ENCODE measurements at places on chromosomes 2 and 18. TPM values are rescaled to one million over a fixed set of nuclear protein-coding genes. Genes with fewer than 3 reads are reported as not detected.

GRCh38 chr2:134445985-134446382, 192.1 kb downstream of the MGAT5 start:
- DNase-seq, result no peak

DNA sequence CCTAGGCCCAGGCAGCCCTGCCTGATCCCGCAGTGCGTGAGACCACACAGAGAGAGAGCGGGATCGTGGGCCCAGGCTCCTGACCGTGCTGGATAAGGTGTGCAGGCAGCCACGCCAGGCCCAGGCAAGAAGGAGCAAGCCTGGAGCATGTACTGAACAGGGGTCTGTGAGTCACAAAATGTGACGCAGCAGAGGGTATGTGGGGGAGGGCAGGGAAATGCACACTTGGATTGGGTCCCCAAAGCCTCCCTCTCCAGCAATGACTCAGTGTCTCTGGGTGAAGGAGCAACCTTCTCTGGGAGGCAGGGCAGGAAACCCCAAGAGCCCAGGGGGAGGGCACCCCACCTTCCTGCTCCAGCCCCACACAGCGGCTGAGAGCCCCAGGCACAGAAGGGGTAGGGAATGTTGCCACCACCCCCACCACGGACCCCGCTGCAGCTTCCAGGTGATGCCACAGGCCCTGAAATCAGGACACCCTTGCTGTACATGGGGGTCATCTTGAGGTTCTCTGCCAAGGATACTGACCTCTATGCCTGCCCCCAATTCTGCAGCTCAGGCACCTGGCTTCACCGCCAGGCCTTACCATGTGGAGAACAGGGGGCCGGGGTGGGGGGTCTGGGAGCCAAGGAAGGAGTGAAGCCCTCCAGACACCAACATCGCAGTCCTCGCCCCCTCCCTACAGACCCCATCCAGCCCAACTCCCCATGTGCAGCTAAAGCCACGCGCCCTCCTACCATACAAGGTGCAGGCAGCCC, 1.3 kb upstream of the GPC1 start:
- no peak for DNase-seq

DNA sequence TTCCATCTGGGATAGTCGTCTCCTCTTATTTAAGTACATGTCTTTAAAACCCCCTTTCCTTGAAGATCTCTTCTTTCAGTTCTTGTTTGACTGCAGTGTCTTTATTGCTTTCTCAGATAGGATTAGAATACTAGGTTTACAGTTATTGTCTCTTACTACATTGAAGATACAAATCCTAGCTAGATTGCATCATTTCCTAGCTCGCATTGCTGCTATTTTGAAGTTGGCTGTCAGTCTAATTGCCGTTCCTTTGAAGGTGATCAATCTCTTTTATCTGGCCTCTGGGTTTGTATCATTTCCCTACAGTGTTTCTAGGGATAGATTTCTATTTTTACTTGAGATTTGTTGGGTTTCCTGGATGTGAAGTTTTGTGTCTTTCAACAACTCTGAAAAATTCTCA, 20.9 kb downstream of the ARMC9 start:
- no peak for DNase-seq

DNA sequence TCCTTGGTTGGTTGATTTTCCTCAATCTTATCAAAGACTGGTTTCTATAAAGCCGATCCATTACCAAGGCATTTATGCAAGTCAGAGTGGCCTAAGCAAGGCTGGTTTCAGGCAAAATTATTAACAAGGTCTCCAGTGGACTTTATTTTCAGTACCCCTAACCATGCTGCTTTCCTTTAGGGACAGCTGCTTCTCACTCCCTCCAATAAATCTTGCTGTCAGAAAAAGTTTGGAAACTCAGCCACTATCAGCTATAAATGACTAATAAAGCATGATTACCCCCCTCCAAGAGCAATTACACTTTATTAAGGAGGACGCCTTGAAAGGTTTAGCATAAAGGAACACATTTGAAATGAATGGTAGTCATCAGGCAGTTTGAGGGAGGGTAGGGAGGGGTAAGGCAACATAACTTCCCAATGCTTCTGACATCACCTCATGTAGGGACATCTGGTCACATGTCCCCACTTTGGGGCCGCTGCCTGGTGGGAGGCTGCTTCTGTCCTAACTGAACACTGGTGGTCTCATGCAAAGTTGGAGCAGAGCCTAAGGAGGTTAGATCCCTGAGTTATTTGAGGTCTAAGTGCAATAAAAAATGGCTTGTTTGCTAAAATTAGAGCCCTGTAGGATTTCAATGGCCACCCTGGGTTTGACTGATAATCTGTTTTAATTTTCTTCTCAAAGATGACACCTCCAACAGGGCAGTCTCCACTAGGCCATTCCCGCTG, 58.0 kb upstream of the TMEM178A start:
- DNase-seq, result no peak

GRCh38 chr2:191797500-191797899, 49.4 kb downstream of the CAVIN2 start:
- DNase-seq, result no peak

DNA sequence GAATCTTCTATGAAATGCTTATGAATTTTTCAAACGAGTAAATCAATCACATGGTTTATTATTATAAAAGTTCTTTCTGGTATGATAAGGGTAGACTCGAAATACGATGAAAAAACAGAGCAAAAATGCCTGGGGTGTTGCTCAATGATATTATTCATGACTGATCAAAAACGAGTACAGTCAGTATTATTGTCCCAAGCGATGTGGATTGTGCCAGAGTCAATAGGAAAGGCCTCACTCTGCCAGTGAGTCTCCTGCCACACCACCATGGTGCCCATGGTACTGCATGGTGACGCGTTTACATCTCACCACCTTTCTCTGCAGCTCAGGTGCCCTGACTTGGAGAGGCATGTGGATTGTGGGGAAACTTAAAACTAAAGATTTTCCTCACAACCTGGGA, 58.5 kb downstream of the KCTD1 start:
- DNase-seq, result no peak

- DNase-seq, result no peak
These were observed 121.0 kb upstream of the LRATD1 start for GRCh38 chr2:14511541-14511940.

DNA sequence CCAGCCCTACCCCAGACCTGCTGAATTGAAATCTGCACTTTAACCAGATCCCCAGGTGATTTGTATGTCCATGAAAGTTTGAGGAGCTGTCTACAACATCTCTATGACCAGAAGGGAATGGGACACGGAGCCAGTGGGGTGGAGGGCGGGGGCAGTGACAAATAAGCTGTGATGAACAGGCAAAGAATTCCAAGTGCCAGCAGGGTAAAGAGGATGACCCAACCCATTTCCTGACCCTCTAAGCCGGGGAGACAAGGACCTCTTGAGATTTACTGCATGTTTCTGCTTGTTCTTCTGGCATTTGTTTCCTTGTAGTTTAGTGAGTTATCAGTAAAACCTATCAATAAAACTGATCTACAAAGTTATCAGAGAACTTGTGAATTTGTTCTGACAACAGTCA, 8.7 kb downstream of the TET3 start:
- no peak for DNase-seq

- DNase-seq, result no peak
These were observed 116.8 kb upstream of the FIGN start for GRCh38 chr2:163852616-163853015.

GRCh38 chr18:23703057-23703986, 14.1 kb downstream of the LAMA3 start:
- peak; percentile 40 for DNase-seq

- DNase-seq, result no peak
These were observed 3.7 kb downstream of the RIOK3 start for GRCh38 chr18:23456835-23457234.

DNA sequence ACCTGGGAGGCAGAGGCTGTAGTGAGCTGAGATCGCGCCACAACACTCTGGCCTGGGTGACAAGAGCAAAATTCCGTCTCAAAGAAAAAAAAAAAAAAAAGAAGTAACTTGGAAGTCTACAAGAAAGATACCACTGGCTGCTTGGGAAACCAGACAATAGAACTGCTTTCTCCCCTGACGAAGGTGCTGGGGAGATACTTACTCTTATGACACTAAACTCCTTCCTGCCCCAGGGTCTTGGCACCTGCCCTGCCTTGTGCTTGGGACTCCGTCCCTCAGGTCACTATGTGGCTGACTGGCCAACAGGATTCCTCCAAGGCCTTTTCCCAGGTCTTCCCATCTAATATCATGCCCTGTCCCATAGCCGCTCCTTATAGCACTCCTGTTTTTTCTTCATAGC, 30.7 kb downstream of the INPP5D start:
- no peak for DNase-seq

GRCh38 chr2:198371921-198372543, 567.6 kb downstream of the PLCL1 start:
- no peak for DNase-seq

- no peak for DNase-seq
These were observed 117.9 kb downstream of the HAUS1 start for GRCh38 chr18:46222093-46222492.

DNA sequence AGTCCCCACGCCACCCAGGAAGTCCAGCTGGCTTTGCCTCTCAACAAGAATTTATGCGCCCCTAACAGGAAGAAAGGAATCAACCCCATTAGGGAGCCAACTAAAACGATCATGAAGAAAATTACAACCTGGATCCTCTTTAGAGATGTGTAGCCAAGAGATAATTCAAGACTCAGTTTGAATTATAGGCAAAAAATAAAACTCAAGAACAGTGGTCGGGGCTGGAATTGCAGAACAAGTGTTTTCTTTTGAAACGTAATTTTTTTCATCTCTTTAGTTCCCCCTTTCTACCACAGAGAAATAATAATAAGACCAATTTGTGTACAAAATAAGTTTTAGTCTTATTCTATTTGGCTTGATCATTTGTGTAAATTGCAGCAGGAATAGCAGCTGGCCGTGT, 22.4 kb downstream of the PDCD1 start:
- DNase-seq, result no peak

DNA sequence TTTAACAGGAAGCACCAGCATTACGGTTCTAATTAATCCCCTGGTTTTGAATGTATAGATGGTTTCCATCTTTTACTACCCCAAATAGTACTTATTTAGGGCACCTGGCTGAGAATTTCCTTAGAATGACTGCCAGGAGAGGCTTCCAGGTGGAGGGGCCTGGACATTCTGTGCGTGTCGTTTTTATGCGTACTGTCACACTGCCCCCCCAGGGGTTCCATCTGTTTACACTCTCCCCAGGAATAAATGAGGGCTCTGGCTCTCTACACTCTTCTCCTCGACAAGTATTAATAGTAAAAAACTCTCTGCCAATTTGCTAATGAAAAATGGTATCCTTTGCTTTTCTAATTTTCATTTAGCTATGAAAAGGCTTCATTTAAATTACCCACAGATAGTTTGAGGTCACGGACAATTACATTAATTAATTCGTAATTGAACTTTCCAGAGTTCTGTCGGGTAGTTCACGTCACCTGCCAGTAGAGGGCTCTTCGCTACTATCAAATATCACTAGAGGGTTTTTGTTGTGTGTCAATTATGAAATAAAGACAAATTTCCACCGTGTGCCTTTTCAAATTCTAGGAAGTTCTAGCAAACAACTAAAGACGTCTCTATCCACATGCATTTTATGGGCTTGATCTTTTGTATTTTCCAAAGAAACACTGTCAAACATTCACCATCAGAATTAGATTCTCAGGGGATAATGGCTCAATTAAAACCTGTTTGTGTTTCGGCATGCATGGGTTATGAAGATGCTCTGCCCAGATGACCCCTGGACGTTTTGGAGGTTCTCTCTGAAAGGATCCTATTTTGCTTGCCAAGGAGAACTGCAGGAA, 88.8 kb upstream of the ASB18 start:
- peak; percentile 41 for DNase-seq

DNA sequence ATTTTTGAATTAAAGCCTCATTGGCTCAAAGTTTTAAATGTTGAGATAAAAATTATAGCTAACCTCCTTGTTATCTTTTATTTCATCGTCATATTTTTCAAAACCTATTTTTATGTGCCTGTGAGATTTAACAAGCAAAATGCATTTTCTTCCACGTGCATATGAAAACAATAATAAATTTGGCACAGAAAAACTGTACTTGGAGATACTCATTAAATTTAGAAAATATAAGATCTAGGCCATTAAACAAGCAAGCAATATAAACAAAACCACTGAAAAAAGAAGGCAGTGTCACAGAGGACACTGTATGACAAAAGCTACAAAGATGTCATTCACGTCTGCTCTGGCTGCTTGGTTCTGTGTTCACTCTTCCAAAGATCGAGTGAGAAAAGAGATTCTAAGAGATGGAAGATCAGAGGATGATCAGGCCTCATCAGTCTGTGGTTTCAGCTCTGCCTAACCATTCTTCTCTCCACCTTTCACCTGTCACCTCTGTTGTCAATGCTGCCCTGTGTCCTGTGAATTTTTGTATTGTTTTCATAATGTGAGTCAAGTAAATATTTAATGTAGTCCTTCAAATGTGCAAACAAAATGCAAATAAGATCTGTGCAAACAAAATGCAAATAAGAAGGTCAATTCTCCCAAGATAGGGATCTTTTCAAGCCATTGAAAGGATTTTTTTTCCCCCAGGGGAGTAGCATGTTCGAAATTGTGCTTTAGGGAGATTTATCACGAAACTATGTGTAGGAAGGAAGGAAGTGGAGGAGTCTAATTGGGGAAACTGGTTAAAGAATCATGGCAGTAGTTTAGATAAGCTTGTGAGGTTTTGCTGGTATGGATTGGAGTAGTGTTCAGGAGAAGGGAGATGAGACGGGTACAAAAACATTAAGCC, 138.7 kb upstream of the RBMS1 start:
- DNase-seq, result no peak

DNA sequence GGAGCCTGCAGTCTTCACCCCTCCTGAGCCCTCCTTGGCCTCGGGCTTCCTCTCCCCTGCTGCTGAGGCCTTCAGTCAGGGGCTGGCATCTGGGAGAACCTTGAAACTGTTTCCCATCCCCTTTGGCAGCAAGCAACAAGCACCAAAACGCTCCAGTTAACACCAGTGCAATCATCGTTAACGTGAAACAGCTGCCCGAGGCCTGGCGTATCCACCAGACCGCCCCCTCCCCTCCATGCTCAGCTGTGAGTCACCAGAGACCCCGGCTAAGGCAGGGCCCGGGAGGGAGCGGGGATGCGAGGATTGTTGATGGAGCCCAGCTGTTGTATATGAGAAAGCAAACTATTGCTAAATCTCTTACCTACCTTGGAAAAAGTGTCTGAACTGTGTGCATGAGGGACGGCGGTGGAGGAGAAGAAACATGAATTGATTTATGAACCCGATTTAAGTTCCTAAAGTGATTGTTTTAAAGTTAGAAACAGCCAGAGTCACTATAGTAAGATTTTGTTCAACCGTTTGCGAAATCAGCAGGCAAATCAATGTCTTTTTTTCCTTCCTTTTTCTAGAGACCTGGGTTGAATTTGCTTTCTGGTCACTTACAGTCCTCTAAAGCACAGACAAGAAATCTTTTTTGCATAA, 5.2 kb downstream of the ZFP36L2 start:
- DNase-seq, result peak; percentile 52

GRCh38 chr2:49033394-49034185, 120.7 kb downstream of the FSHR start:
- no peak for DNase-seq

GRCh38 chr2:25548601-25549000, 124.8 kb downstream of the DTNB start:
- no peak for DNase-seq

GRCh38 chr2:227117027-227117426, 47.0 kb downstream of the COL4A4 start:
- no peak for DNase-seq

PROKR1 gene
- total RNA-seq, result not detected

COL5A2 gene
- 2.6 TPM for total RNA-seq

MPHOSPH10 gene
- total RNA-seq, result 40.1 TPM

OSBPL6 gene
- total RNA-seq, result 0.16 TPM

GMPPA gene
- 37.8 TPM for total RNA-seq

TUBA4B gene
- not detected for total RNA-seq

SP100 gene
- 295 TPM for total RNA-seq

SERPINE2 gene
- 22.2 TPM for total RNA-seq

SCYGR5 gene
- total RNA-seq, result not detected

All from activated CD8-positive, alpha-beta T cell treated with anti-CD3 and anti-CD28 coated beads, Interleukin-2, amount 10 ng/mL, durations not matched to agents 7 days and 5 days (primary cell).